Head of caudate nucleus (tissue), 42 donors: ENCODE measurements at places on chromosomes 12 and 14.

- peak; percentile 11 for DNase-seq
Measured at GRCh38 chr14:96051231-96051630, 12.1 kb downstream of the C14orf132 start.

GRCh38 chr12:89782807-89783206 lies 74.2 kb upstream of the ATP2B1 start:
- no peak for DNase-seq

GRCh38 chr14:70045844-70046535 lies 142.8 kb downstream of the SLC8A3 start:
- peak; percentile 64 for DNase-seq

DNA sequence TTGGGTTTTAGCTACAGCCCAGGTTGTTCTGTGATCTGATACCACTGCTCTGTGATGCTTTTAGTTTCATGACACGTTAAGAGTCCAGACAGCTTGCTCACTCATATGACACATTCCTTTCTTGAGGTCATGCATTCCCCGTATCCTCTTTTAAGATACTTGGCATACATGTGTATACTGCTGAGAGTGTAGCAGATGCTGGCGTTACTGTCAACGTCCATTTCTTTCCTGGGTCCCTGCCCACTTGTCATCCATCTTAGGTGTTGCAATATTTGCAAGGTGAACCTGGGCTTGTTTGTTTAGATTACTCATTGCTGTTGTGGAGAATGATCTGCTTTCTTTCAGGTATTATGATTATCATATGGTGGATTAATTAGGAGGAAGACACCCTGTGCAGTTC lies 9.1 kb upstream of the EMP1 start:
- DNase-seq, result no peak

DNA sequence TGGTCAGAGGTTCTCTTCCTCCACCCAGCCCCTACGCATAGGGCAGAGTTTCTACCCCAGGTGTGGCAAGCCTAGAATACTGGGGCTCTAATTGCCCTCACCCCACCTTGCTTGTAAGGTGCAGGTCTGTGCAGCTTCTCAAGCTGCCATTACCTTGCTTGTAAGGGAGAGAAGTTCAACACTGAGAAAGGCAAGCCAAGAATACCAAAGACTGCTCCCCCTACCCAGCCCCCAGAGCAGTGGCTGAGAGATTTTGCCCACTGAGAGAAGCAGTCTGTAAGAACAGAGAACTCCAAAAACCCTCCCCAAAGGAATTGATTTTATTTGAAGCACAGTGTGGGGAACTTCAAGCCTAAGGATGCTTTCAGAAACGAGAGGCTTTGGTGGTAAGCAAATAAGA lies 63.1 kb downstream of the RASSF8 start:
- DNase-seq, result no peak

DNA sequence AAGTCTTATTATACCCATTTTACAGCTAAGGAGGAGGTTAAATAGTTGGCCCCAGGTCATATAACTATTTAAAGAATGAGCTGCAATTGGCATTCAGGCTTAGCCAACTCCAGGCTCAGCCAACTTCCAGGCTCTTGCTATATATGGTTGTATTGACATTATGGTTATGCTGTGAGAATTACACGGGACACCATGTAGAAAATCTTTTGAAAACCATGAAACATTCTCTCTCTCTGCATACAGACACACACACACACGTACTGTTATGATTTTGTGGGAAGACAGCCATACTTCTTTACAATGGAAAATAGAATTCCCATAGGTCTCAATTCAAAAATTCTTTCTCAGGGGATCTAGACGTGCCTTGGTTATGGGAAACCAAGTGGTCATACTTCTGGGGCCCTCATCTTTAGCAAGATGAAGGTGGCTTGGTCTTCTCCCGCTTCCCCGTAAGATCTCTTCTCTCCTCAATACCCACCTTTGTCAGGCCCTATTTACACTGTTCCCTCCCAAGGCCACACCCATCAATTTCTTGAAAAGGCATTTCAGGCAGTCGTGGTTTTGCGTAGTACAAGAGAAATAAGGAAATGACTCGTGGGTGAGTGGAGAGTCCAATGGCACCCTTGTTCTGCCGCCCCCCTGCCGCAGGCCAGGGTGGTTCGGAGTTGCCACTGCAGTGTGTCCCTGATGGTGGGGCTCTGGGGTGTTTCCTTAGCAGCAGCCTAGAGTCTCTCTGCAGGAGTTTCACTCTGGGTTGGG lies 10.0 kb upstream of the GPRC5A start:
- DNase-seq, result no peak

- peak; percentile 44 for DNase-seq
Measured at GRCh38 chr14:102088012-102088792, 1.4 kb upstream of the HSP90AA1 start.

GRCh38 chr14:99382071-99382470 lies 98.6 kb downstream of the SETD3 start:
- DNase-seq, result no peak

DNA sequence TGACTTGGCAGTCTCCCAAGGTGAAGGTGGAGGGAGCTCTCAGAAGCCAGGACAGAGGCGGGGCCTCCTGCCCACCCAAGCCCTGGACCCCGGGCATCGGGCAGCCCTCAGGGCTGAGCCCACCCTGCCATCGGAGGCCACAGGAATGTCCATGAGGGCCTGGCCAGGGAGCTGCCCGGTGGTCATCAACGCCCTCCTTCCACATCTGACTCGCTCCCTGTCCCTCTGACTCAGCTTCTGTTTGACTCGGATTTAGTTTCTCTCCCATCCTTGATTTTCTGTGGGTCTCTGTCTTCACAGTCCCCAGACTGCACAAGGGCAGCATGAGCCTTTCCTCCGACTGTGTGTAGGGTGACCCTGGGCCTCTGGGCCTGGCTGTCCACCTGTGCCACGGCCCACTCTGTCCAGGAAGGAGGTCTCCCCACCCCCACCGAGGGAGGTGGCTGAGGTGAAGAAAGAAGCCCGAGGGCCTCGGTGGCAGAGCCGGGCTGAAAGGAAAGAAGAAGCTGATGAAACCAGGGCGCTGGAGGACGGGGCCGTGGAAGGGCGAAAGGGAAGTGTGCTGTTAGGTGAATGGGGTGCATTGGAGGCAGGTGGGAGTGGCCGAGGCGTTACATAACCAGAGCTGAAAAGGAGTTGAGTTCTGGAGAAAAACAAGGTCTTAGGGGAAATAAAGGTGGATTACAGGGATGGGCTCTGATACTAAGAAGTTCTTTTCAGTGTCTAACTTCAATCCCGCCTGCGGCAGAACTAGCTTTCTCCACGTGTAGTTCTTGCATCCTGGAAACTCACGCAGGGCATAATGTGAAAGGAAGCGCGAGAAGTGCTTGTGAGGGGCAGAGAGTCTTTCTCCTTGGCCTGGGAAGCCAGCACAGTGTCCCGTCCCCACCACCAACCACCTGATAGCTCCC lies 16.7 kb upstream of the TMEM106C start:
- no peak for DNase-seq

GRCh38 chr14:86035882-86036281 lies 505.9 kb downstream of the FLRT2 start:
- DNase-seq, result no peak

DNA sequence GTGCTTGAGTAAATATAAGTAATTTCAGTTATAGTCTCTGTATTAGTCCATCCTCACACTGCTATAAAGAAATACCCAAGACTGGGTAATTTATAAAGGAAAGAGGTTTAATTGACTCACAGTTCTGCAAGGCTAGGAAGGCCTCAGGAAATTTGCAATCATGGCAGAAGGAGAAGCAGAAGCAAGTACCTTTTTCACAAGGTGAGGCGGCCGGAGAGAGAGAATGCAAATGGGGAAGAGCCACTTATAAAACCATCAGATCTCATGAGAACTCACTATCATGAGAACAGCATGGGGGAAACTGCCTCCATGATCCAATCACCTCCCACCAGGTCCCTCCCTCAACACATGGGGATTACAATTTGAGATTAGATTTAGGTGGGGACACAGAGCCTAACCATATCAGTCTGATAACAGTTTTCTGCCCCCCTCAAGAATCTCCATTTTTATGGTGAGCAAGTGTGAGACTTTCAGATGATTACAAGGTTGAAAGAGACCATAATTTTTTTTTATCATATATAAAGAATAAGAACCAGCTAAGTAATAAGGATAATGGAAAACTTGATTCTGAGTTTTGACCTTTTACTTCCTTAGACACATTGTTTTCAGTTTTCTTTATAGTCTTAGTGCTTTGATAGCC lies 35.6 kb downstream of the LEMD3 start:
- no peak for DNase-seq

DNA sequence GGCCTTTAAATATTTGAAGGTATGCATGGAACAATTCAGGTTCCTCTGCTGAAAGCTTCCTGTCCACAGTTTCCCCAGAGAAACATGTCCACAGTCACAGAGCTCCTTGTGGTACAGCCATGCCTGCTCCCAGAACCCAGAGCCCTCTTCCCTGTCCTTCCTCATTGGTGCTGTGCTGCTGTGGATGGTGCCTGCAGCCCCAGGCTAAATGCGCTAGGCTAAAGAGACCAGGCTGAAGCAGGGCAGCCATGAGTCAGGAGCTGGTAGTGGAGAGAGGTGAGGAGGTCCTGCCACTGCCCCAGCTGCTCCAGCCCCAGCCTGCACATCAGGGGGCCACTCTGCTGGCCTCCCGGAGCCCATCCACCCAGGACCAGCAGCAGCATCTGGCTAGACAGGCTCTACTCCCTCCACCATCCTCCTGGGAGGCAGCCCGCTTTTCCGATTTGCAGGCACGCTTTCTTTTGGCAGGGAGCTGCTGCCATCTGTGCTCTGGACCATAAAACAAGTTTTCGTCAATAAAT lies 65.4 kb upstream of the DDX11 start:
- no peak for DNase-seq

DNA sequence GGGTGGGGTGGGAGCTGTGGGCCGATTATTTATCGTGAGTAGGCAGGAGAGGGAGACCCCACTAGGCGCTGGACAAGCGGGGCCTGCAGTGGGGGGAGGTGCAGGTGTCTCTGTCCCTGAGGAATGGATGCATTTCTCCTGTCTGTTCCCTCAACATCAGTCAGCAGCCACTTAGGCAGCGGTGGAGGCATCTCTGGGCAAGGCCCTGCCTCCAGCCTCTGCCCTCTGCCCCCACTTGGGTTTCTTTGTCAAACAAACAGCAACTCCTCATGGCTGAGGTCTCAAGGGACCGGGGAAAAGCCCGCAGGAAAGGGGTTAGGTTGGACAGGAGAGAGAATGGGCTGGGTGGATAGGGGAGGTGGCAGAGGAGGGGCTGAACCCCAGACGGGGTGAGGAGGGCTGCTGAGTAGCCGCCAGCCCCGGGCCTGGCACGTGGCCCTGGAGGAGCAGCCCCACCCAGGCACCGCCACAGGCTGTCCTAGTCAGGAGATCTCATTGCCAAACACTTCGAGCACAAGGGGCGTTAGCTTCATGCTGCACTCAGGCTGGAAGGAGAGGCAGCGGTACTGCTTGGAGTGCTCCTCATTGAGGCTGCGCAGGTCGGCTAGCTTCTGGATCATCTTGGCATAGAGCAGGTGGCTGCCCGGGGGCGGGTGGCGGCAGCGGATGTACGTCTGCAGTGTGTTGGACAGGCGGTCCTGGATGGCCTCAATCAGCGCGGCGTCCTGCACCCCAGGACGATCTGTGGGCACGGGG lies 24.7 kb upstream of the HDAC7 start:
- no peak for DNase-seq

GRCh38 chr12:43206396-43206795 lies 345.6 kb downstream of the ADAMTS20 start:
- DNase-seq, result no peak

GRCh38 chr14:53670701-53671100 lies 285.9 kb downstream of the BMP4 start:
- DNase-seq, result no peak

DNA sequence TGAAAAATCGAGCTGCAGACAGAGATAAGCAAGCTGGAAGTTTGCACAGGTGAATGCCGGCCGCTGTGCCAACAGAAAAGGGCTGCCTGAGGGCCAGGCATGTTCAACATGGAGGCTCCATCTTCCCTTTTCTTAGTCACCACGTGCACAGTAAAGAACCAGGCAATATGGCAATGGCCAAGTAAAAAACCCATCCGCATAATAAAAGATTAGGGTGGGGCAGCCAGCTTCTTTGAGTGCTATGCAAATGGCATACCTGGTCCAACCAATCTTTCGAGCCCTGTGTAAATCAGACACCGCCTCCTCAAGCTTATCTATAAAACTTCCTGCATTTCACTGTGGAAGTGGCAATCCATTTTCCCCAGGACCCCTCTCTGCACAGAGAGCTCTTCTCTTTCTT lies 16.7 kb downstream of the PNP start:
- no peak for DNase-seq

GRCh38 chr12:96044017-96044942 lies 8.9 kb upstream of the LTA4H start:
- DNase-seq, result no peak

- DNase-seq, result no peak
Measured at GRCh38 chr12:75389061-75389460, 1.8 kb upstream of the GLIPR1L2 start.

- DNase-seq, result no peak
Measured at GRCh38 chr12:4850857-4851380, 58.8 kb upstream of the KCNA1 start.

- DNase-seq, result peak; percentile 29
Measured at GRCh38 chr12:66352197-66352596, 49.9 kb downstream of the HELB start.

DNA sequence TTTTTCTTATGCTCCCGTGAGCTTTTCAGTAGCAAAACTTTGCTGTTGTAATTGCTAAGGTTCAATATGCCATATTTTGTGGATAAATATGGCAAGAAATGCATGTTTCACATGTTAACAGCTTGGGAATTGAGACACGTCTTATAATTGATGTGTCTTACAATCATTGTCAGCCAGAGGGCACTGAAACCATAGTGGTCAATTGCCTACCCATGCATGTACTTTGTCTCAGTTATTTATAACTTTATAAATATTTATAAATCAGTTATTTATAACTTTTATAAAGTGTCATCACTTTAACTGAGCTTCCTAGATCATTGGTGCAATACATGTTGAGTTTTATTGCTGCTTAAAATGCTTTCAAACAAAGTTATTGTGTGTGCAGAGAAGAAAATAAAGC lies 82.0 kb downstream of the CATSPERB start:
- peak; percentile 17 for DNase-seq

- no peak for DNase-seq
Measured at GRCh38 chr12:110638796-110639195, 24.9 kb downstream of the TCTN1 start.

- no peak for DNase-seq
Measured at GRCh38 chr12:110863161-110863560, 16.4 kb downstream of the CCDC63 start.

DNA sequence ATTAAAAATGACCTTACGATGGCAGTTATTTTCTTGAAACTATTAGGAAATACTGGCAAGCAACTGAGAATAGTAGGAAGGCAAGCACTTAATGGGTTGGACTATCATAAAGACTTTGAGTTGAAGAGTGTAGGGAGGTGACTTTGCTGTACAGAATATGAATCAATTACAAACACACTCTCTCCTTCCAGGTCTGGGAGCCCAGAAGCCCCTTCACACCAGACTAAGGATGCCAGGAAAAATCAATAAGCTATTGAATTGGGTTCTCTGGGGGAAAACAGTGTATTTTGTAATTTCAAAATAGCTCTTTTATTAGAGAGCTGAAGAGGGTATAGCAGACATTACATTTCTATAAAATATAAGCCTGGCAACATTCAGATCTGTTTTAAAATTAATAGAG lies 736.4 kb downstream of the NOVA1 start:
- no peak for DNase-seq

- DNase-seq, result no peak
Measured at GRCh38 chr12:47714826-47715386, 9.1 kb upstream of the RPAP3 start.

- no peak for DNase-seq
Measured at GRCh38 chr12:5384015-5384414, 47.9 kb upstream of the NTF3 start.
